Bronchial epithelial cell (primary cell): ENCODE measurements at places on chromosomes 5 and 9.

DNA sequence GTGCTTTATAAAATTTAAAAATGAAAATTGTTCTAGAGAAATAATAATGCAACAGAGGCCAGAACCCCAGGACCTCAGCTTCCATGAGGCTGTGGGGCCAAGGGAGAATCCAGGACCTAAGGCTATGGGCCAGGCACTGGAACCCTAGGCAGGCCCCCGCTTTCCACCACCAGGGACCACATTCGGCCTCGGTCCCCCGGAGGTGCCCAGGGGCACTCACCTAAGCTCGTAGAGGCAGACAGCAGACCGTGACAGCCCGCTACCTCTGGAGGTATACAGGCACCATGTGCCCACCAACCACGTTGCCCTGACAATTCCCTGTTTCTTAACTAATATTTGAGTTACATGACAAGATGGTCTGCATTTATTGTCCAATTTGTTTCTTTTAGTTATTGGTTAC lies 49.5 kb upstream of the MROH2B start:
- DNase-seq = no peak

DNA sequence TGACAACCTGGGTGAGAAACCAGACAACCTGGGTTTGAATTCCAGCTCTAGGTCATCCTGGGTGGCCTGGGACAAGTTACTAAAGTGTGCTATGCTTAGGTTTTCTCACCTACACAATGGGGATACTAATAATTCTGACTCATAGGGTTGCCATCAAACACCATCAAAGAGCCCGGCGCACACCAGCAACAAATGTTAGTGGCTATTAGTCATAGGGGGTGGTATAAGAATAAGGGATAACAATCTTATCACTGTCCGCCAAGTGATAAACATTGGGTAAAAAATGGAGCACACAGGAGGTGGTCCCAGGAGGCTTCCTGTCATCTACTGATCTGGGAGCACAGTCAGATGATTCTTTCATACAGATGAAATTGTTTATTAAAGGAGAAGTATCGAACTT lies 61.4 kb upstream of the AFAP1L1 start:
- peak; percentile 88 for DNase-seq

DNA sequence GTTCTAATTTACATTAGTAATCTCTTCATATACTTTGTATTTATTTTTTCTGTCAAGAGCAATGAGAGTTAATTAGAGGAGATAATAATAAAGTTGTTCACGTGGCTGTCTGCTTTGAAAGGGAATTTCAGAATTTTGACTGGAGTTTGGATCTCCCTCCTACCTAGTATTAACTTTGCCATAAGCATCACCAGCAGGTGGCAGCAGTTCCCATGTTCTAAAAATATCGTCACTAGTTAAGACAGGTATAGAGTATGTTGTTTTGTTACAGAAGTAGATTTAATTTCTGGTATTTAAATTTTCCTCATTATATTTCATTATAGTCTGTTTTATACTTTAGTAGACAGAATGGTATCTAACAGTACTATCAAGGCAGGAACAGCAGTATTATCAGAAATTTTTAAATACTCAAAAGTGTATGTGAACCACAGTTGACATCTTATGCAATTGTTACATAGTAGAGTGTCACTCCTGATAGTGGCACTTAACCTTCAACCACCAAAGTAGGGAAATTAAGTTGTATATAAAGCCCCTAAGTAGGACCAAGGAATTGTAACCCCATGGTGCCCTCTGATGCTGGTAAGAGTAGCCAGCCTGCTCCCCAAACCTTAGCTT lies 20.4 kb downstream of the GNPDA1 start:
- DNase-seq = peak; percentile 62

DNA sequence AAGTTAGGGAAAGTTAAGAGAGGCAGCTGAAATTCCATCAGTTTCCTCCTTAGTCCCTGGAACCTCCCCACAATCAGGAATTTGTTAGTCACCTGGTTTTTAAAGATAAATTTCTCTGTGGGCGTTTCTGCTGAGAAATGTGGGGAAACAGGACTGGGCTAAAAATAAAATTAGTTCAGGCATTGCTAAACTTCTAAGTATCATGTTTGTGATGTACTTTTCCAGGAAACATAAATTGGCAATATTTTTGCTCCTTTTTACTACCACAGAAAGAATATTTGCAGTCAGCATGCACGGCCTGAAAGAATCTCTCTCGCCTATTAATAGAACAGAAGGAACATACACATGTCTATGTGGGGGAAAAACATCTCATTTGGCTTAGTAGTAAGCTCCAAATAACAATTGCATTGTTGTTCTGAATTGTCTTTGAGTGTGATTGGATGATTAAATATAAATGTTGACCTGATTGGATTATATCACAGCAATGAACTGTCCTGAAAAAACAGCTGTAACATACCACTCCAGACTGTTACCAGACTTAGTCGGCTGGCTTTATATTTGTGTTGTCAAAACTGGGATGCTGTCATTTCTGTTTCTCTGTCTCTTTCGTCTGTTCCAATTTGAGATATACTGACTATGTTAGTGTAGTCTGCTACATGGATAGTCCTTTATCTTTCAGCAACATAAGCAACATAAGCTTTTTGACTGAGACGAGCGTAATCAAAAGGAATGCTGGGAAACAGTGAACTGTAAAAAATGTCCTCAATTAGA lies 12.9 kb downstream of the TJP2 start:
- DNase-seq = peak; percentile 85

- no peak for DNase-seq
Measured at GRCh38 chr9:115404311-115404710, 286.4 kb upstream of the TNC start.

DNA sequence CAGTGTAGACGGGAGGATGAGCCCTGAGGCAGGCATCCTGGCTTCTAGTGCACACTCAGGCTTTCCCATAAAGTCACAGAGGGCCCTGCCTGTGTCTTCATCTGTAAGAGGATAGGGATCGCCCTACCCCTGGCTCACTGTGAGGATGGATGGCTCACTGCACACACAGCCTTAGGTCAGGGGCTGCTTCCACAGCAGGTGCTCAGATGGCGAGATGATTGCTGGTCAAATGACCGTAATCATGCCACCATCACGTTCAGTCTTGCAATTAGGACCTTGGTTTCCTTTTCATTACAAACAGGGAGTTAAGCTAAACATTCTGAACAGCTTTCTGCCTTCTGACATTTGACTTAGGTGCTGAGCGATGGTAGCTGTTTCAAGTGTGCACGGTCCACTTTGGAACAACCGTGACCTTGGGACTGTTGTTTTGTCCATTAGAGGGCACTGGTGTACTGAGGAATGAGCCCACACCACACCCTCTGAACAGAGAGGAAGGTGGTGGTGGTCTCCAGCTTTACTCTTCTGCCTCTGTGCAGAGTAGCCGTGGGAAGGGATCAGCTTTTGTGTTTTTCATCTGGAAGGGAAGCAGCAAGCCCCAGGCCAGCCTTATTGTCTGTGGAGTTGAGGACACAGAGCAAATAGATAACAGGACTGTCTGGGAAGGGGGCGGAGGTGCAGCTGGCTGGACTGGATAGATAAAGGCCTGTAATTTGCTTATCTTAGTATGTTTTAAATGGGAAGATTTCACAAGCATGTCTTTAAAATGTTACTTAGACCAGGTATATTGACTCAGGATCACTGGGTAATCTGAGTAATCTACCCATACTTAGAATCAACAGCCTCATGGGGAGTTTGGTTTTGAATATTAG lies 183.1 kb downstream of the TRIO start:
- DNase-seq = no peak

GRCh38 chr5:100828071-100828897 lies 74.8 kb downstream of the ST8SIA4 start:
- no peak for DNase-seq

DNA sequence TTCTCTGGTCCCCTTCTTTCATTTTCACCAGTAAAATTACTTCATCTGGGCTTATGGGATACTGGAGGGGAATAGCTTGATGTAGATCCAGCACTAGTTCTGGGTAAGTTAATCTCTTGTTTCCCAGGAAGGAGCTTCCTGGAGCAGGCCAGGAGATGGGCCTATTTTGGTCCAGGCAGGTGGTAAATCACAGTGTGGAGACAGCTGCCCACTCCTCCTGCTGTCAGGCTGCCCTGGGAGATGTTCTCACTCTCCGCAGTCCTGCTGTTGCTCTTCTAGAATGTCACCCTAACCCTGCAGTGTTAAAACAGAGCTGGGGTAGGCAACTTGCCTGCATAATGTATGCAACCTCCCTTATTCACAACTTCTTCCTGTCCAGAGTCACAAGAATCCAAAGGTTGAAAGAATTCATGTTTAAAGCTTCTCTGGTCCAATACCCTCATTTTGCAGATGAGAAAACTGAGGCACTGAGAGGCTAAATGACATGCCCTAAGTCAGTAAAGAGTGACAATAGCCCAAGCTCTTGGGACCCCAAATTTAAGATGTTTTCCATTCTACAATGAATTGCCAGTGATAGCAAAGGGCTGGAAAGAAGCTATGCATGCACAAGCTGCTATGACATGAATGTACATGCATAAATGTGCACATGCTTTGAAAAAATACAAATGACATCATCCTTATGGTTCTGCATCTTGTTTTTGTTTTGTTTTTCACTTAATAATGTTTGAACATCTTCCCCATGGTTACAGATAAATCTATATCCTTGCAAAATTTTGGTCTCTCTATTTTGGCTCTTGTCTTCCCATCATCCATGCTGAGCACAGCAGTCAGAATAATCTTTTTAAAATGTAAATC lies 71.8 kb upstream of the ADRA1B start:
- DNase-seq = peak; percentile 62

DNA sequence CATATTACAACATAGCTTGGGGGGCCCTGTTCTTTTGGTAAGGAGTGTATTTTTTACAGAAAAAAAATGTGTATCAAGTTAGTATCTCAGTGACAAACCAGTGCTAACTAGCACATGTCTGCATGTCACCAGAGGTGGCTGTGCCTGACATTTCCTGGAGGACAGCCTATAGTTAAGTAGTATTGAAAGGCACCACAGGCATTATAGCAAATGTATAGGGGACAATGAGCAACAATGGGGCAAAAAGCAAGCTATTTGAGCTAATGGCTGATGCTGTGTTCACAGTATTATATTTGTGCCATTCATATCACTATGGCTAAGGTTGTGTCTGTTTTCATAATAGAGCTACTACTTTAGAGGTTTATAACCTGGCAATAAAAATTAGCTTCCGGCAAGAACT lies 1644.0 kb downstream of the MAT2B start:
- no peak for DNase-seq

DNA sequence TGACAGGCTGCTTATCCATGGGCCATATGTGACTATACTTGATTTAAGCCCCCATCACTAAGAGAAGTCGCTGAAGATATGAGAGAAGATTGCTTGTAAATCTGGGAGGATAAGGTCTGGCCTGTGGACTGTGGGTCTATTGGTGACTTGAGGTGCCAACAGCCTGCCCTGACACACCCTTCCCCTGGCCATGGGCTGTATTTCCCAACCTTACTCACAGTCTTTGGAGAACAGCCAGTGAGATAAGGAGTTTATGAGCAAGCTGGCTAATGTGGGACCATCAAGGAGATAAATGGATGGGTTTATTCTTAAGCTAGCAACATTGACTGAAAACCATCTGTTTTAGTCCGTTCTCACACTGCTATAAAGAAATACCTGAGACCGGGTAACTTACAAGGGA lies 231.3 kb downstream of the ZSWIM6 start:
- peak; percentile 63 for DNase-seq

DNA sequence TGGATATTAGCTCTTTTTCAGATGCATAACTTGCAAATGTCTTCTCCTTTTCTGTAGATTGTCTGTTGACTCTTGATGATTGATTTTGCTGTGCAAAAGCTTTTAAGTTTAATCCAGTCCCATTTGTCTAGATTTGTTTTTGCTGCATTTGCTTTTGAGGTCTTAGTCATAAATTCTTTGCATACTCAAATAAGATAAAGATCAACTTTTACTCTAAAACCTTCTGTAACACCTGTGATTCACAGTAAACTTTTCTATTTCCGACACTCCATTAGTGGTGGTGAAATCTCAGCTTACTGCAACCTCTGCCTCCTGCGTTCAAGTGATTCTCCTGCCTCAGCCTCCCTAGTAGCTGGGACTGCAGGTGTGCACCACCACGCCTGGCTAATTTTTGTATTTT lies 239.0 kb upstream of the ST8SIA4 start:
- DNase-seq = no peak

- DNase-seq = peak; percentile 4
Measured at GRCh38 chr5:115770466-115770865, 46.0 kb downstream of the CDO1 start.

- DNase-seq = peak; percentile 95
Measured at GRCh38 chr5:143495821-143496275, 92.4 kb upstream of the NR3C1 start.

DNA sequence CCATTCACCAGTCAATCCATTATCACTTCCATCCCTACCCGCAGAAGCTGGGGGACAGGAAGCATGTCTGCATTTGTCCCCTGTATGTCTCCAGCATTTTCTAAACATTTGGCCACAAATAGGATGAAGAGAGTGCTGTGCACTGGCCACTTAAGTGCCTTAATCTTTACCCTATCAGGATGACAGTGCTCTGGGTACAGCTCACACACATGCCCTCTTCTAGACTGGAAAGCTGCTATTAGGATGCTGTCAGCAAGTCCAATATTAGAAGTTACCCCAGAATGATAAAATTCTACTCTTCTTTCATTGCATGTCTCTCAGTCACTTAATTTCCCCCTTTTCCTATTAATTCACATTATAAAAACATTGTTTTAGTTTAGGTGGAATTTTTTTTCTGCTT lies 168.4 kb downstream of the RASEF start:
- DNase-seq = no peak

- peak; percentile 15 for DNase-seq
Measured at GRCh38 chr5:115888027-115888426, 46.3 kb downstream of the AP3S1 start.

DNA sequence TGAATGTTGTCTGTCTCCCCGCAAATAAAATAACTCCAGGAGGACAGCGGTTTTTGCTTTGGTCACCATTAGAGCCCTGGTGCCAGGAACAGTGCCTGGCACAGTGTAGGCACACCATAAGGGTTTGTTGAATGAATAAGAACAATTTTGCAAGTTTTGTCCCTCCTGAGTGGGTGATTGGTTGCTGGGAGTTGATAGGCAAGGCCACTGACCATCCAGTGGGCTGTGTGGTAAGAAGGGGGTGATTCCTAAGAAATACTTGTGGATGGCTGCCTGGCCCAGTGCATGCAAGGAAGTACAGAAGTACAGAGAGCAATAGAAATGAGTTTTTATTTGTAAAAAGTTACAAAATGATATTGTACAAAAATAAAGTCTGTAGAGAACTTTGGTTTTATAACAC lies 27.5 kb downstream of the GDNF start:
- DNase-seq = no peak

- no peak for DNase-seq
Measured at GRCh38 chr5:153655201-153655510, 164.7 kb downstream of the GRIA1 start.

DNA sequence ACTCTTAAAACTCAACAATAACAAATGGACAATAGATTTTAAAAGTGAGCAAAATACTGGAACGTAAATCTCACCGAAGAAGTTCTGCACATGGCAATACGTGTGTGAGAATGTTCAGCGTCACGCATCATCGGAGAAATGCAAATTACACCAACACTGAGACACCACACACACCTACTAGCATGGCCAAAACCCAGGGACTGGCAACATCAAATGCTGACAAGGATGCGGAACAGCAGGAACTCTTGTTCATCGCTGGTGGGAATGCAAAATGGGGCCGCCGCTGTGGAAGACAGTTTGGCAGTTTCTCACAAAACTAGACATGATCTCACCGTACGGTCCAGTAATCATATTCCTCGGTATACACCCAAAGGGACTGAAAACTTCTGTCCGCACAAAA lies 21.6 kb upstream of the CLPTM1L start:
- DNase-seq = no peak

- no peak for DNase-seq
Measured at GRCh38 chr5:60686157-60686556, 13.8 kb downstream of the DEPDC1B start.

- no peak for DNase-seq
Measured at GRCh38 chr5:125375143-125375542, 628.7 kb upstream of the ZNF608 start.
